ENCODE measurements at places on chromosomes 7 and 10. TPM values are rescaled to one million over a fixed set of nuclear protein-coding genes. Genes with fewer than 3 reads are reported as not detected.

- H3K27ac ChIP-seq: no peak overlapping the region
- H3K4me1 ChIP-seq: peaks cover 4% of the 10 kb centered on the region
- no peak for DNase-seq
- H3K36me3 ChIP-seq: no peaks in the 10 kb centered on the region
- no peak overlapping the region for H3K4me3 ChIP-seq
- peaks cover 54% of the 10 kb centered on the region for H3K27me3 ChIP-seq
Observed at GRCh38 chr10:117535298-117536071, 7.1 kb upstream of the EMX2 start.

DNA sequence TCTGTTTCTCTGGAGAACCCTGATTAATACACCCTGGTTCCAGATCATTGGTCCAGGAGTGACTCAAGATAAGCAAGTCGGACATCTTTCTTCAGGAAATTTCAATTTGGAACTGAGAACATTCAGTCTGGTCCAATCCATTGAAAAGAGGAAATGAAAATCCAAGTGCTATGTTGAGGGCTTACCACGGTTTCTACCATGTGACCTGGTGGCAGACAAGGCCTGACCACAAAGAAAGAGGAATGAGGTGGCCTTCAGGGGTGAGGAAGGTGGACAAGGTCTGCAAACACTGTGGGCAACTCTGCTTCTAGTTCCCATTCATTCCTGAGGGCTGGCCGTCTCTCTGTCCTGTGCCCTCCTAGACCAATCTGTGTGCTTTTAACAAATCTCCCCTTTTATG is 149.2 kb upstream of the GHITM start:
- no peak for DNase-seq
- no peaks in the 10 kb centered on the region for H3K27me3 ChIP-seq
- no peak overlapping the region for H3K4me3 ChIP-seq

GRCh38 chr10:86077271-86077670 is 289.3 kb downstream of the GRID1 start:
- no peak overlapping the region for H3K27ac ChIP-seq
- no peak overlapping the region for H3K4me3 ChIP-seq
- H3K4me1 ChIP-seq: no peaks in the 10 kb centered on the region
- no peaks in the 10 kb centered on the region for H3K27me3 ChIP-seq
- H3K36me3 ChIP-seq: no peaks in the 10 kb centered on the region

DNA sequence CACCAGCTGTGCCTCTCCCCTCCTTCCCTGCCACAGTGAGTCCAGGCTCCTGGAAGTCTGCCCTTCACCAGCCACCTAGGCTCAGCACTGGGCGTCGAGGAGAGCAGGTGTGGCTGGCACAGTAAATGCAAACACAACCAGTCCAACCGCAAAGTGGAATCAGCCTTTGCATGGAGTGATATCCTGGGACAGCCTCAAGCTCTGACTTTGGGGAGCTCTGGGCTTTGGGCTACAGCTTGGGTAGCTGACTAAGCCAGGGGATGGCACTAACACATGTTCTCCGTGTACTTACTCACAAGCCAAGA is 312.4 kb downstream of the KCNMA1 start:
- no peaks in the 10 kb centered on the region for H3K27me3 ChIP-seq
- H3K36me3 ChIP-seq: no peaks in the 10 kb centered on the region
- no peak for DNase-seq
- H3K4me1 ChIP-seq: no peaks in the 10 kb centered on the region
- no peak overlapping the region for H3K27ac ChIP-seq

GRCh38 chr7:144038887-144039286 is 9.9 kb upstream of the OR2A5 start:
- H3K27ac ChIP-seq: no peak overlapping the region
- no peaks in the 10 kb centered on the region for H3K36me3 ChIP-seq
- H3K4me1 ChIP-seq: no peaks in the 10 kb centered on the region
- DNase-seq: no peak

GRCh38 chr10:125911145-125911544 is 14.8 kb downstream of the FANK1 start:
- no peak for DNase-seq
- no peaks in the 10 kb centered on the region for H3K27me3 ChIP-seq
- no peaks in the 10 kb centered on the region for H3K4me1 ChIP-seq
- H3K27ac ChIP-seq: no peak overlapping the region

DNA sequence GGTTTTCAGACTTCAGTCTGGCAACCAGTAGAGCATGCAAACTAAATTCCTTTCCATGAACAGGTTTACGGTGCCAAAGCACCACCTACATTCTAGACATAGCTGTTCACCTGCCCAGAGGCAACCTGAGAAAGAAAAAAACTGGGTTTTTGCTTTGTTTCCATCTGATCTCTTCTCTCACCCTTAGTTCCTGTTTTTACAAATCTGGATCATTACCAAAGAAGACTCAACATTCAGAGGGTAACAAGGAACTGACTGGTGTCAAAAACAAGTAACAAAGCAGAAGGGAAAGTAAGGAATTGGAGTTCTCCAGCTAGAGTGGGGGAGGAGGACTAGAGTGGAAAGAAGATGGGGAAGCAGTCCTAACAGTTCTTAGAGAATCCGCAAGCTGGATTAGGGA is 36.4 kb downstream of the CPVL start:
- no peak overlapping the region for H3K4me3 ChIP-seq
- H3K4me1 ChIP-seq: peaks cover 7% of the 10 kb centered on the region
- no peak for DNase-seq
- H3K27ac ChIP-seq: no peak overlapping the region

- peaks cover 85% of the 10 kb centered on the region for H3K36me3 ChIP-seq
- no peak for DNase-seq
- H3K27me3 ChIP-seq: no peaks in the 10 kb centered on the region
- no peaks in the 10 kb centered on the region for H3K4me1 ChIP-seq
- no peak overlapping the region for H3K27ac ChIP-seq
- H3K4me3 ChIP-seq: no peak overlapping the region
Observed at GRCh38 chr7:76063525-76063924, 15.6 kb downstream of the MDH2 start.

DNA sequence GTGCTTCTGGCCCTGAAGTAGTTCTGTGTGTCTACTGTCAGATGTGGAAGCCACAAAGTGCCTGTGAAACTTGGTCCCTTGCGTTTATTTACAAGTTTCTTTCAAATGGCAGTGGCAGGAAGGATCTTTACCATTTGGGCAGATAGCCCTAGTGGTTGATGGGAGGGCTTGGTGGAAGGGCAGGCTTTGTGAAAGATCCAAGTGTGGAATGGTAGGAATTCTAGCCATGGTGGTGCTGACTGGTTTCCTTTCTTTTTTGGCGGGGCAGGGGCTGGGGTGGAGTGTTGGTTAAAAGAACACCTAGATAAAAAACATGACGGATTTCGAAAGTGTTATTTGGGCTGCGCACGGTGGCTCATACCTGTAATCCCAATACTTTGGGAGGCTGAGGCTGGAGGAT is 27.0 kb downstream of the AUTS2 start:
- H3K4me1 ChIP-seq: peaks cover 3% of the 10 kb centered on the region
- no peaks in the 10 kb centered on the region for H3K36me3 ChIP-seq
- no peak overlapping the region for H3K4me3 ChIP-seq
- no peaks in the 10 kb centered on the region for H3K27me3 ChIP-seq
- DNase-seq: no peak
- no peak overlapping the region for H3K27ac ChIP-seq

- H3K4me1 ChIP-seq: no peaks in the 10 kb centered on the region
- no peak for DNase-seq
- no peak overlapping the region for H3K27ac ChIP-seq
- H3K4me3 ChIP-seq: no peak overlapping the region
Observed at GRCh38 chr7:100003711-100004661, 11.4 kb upstream of the ZKSCAN1 start.

- no peak for DNase-seq
- no peaks in the 10 kb centered on the region for H3K4me1 ChIP-seq
- H3K27me3 ChIP-seq: no peaks in the 10 kb centered on the region
Observed at GRCh38 chr7:557558-557881, 37.9 kb upstream of the PDGFA start.

DNA sequence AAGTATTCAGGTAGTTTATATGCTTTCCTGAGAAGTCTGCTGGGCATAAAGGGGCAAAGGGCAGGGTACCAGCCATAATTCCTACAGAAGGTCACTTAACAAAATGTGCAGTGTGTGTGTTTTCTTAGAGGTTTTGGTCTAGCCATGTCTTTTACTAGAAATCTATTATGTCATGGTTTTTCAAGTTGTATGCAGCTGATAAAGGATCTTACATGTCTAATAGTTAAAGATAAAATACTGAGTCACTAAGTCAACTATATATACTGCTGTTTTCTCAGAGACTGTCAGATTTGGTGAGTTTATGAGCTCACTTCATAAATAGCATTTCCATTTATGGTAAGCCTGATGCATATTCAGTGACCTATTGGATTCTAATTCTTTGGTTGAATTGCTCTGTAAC is 7.7 kb downstream of the CASP2 start:
- no peak overlapping the region for H3K4me3 ChIP-seq
- no peaks in the 10 kb centered on the region for H3K4me1 ChIP-seq
- no peak overlapping the region for H3K27ac ChIP-seq

GRCh38 chr10:91884536-91884935 is 24.8 kb downstream of the FGFBP3 start:
- peaks cover 7% of the 10 kb centered on the region for H3K4me1 ChIP-seq
- H3K27me3 ChIP-seq: peaks cover 6% of the 10 kb centered on the region
- DNase-seq: no peak
- H3K4me3 ChIP-seq: no peak overlapping the region

DNA sequence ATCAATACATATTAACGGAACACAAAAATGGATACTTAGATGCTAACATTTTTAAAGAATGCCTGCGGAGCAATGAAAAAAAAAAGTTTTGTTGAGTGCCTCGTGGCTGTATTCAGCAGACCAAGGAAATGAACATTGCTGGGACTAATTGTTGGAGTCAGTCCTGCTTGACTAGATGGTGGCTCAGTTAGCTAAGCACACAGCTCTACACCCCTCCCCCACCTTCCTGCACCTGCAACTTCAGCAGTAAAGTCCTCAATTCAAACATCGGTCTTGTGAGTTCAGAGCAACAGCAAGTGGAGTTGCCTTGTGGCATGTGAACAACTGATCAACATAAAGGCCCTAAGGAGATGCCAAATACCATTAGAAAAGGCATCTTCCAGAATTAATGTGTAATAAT is 326.0 kb upstream of the NPSR1 start:
- no peak for DNase-seq
- no peaks in the 10 kb centered on the region for H3K4me1 ChIP-seq
- H3K4me3 ChIP-seq: no peak overlapping the region
- H3K27me3 ChIP-seq: no peaks in the 10 kb centered on the region
- H3K36me3 ChIP-seq: no peaks in the 10 kb centered on the region

The CHST15 gene
- total RNA-seq: 1.9 TPM

The STAG3 gene
- 5.6 TPM for total RNA-seq

The CARD11 gene
- 196 TPM for total RNA-seq

The SPRN gene
- not detected for total RNA-seq

The TMEM176B gene
- 4.0 TPM for total RNA-seq

The HECW1 gene
- not detected for total RNA-seq

The ALOX5 gene
- total RNA-seq: 12.4 TPM

The ECHDC3 gene
- 4.8 TPM for total RNA-seq

The POLR1F gene
- total RNA-seq: 38.5 TPM

The GNAT3 gene
- total RNA-seq: not detected

The ANKRD61 gene
- not detected for total RNA-seq

The CAMK1D gene
- total RNA-seq: 44.2 TPM

The SP8 gene
- total RNA-seq: not detected

The GRID2IP gene
- 0.40 TPM for total RNA-seq
